ENCODE measurements at places on chromosomes 1 and 21.

DNA sequence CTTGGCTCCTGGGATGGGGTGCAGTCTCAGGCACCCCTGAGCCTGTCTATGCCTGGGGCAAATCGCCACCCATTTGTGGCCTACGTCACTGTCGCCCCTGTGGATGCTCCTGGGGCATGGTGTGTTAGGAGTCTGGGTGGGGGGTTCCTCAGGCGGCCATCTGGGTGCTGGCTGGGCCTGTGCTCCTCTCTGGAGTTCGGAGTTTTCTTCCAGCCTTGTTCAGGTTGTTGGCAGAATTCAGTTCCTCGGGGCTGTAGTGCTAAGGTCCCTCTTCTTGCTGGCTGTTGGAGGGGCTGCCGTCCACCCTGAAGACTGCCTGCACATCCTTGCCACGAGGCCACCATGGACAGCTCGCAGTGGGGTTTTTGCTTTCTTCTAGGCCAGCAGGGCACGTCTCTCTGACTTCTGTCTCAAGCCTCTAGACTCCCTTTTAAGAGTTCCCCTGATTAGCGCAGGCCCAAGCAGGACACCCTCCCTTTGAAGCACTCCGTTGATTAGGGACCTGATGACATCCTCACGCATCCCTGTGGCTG lies 86.7 kb upstream of the C1orf174 start:
- no peak for DNase-seq
- H3K36me3 ChIP-seq: no peaks in the 10 kb centered on the region
- no peak overlapping the region for H3K27ac ChIP-seq
- H3K27me3 ChIP-seq: no peaks in the 10 kb centered on the region
- no peak overlapping the region for H3K4me3 ChIP-seq

DNA sequence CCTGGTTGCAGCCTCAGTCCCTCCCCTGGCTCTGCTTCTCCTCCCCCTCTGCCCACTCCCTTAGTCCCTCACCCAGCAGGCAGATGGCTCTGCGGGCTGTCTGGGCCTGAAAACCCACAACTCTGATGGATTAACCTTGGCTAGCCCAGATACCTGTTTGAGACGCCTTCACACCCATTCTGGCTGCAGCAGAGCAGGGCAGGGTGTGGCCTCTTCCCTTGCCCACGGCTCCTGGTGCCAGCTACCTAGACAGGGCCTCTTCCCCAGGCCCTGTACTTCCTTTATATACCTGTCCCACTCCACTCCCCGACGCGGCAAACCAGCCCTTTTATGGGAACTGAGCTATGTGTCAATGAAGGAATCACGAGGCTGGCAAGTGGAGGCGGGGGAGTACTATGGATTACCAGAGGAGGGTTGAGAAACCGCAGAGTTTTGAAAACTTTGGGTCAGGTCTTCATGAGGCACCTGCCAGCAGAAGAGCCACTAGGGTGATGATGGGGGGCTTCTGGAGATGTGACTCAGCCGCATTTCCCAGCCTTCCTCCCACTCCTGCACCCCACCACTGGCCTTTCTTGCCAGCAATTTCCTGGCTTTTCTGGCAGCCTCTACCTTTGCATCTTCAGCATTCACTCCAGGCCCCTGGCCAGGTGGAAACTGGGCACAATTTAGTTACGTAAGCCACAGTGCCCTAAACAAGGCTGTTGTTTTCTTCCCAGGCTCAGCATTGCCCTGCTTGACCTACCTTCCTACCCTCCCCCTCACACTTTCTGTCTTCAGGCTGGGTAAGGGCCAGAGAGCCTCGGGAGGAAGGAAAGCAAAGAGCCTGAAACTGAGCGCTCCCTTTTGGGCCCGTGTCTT lies at the start of gene CHI3L1:
TSS of gene CHI3L1 (minus strand) at position 259 of the 858 bp plus-strand sequence. CDS start at position 178, 81 bp downstream.
- H3K27me3 ChIP-seq: no peaks in the 10 kb centered on the region
- no peaks in the 10 kb centered on the region for H3K4me1 ChIP-seq
- peak within 1 kb of the TSS; percentile 56 for H3K27ac ChIP-seq
- H3K36me3 ChIP-seq: no peaks in the 10 kb centered on the region
- H3K4me3 ChIP-seq: no peak within 1 kb of the TSS
- peak; percentile 60 for DNase-seq

GRCh38 chr1:202348005-202348508 lies 442 bp upstream of the PPP1R12B start:
- no peak for DNase-seq
- peak overlapping the region; percentile 36 for H3K27ac ChIP-seq
- H3K4me1 ChIP-seq: no peaks in the 10 kb centered on the region
- H3K4me3 ChIP-seq: no peak overlapping the region

DNA sequence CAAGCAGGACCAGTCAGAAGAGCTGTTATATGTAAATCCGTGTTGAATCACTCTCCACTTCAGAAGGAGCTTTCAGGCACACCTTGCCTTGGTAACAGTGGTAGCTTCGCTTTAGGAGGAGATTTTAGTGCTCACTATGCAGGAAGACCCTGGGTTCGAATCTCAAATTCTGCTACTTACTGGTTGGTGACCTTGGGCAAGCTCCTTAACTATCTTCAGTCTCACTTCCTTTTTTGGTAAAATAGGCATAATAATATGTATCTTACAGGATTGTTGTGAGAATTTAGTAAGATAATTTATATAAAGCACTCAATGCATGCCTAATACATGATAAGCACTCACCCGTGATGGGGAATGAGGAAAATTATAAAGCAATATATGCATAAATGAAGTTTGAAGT lies 46.7 kb upstream of the GPR52 start:
- H3K36me3 ChIP-seq: no peaks in the 10 kb centered on the region
- DNase-seq: no peak
- no peaks in the 10 kb centered on the region for H3K27me3 ChIP-seq
- H3K4me3 ChIP-seq: no peak overlapping the region
- no peaks in the 10 kb centered on the region for H3K4me1 ChIP-seq

- H3K4me3 ChIP-seq: no peak overlapping the region
- no peaks in the 10 kb centered on the region for H3K27me3 ChIP-seq
- peak overlapping the region; percentile 48 for H3K27ac ChIP-seq
- DNase-seq: no peak
- no peaks in the 10 kb centered on the region for H3K4me1 ChIP-seq
Measured at GRCh38 chr1:10685196-10685807, 111.1 kb downstream of the CASZ1 start.

GRCh38 chr1:8816831-8817411 lies 519 bp downstream of the RERE start:
- DNase-seq: peak; percentile 38
- H3K27ac ChIP-seq: peak overlapping the region; percentile 98
- H3K27me3 ChIP-seq: no peaks in the 10 kb centered on the region
- no peaks in the 10 kb centered on the region for H3K36me3 ChIP-seq
- no peaks in the 10 kb centered on the region for H3K4me1 ChIP-seq
- H3K4me3 ChIP-seq: peak overlapping the region; percentile 95
